GM12878 (cell line): ENCODE measurements at places on chromosomes 1 and 21.

- DNase-seq, result peak; percentile 72
Measured at GRCh38 chr1:21384620-21385019, 55.3 kb upstream of the NBPF3 start.

GRCh38 chr1:59199147-59199546 lies 97.7 kb upstream of the FGGY start:
- DNase-seq, result no peak

GRCh38 chr1:222754366-222755139 lies 17.6 kb downstream of the FAM177B start:
- no peak for DNase-seq

DNA sequence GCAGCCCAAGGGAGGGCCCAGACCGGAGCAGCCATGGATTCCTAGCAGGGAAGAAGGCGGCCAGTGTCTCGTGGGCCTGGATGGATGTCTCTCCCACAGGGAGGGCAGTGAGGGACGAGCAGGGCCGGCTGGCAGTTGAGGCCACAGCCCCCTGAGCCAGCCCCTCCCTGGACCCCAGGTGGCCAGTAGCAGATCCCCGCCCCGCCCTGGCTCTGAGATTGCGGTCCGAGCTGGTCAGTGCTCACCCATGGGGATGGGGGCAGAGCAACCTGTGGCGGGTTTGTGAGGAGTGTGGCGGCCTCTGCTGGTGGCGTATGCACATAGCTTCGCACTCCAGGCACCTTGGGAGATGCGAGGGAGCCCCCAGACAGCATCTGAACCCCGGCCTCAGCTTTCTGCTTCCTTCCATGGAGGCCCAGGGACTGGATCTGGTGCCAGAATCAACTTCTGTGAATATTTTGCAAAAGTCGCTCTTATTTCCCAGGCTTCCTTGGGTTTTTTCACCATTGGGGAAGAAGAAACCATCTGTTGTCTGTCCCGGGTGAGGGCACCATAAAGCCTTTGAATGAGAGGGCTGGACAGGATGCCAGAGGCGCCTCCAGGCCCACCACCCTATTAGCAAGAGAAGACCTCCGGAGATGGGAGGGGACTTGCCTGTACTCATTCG lies 8.4 kb upstream of the KCNN3 start:
- DNase-seq, result no peak

- DNase-seq, result no peak
Measured at GRCh38 chr1:173302890-173303829, 96.0 kb upstream of the TNFSF4 start.

- DNase-seq, result no peak
Measured at GRCh38 chr1:111948209-111949171, 41.0 kb downstream of the KCND3 start.
